ENCODE measurements at places on chromosomes 1 and 21.

- no peak for DNase-seq
Measured at GRCh38 chr1:109266965-109267364, 16.0 kb downstream of the PSRC1 start.

GRCh38 chr1:2199042-2199810 lies 4.7 kb upstream of the FAAP20 start:
- DNase-seq, result peak; percentile 92

DNA sequence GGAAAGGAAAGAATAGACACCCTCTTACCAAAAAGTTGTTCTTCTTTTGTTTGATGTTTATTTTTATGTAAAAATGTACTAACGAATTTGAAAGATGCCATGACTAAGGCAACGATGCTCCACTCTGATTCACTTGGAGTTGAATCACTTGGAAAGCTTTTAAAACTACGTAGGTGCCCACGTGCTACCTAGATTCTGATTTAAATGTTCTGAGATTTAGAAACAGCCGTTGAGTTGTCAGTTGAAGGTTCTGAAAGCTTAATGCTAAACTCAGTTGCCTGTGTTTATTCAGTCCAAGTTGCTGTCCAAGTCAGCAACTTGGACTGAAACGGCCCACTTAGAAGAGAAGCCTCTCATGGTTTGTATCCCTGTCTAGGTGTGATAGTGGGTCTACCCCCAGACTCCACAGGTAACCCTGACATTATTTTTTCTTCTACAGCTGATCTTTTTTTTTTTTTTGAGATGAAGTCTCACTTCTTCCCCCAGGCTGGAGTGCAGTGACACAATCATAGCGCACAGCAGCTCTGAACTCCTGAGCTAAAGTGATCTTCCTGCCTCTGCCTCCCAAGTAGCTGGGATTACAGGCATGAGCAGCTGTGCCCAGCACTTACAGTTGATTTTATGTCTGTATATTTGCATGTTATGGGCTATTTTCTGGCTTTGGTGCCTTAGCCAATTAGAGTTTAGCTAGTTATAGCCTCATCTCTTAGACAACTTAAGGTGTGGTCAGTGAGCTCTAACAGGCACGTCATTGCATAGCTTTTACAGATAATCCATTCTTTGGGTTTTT lies 1.4 kb upstream of the VAMP4 start:
- no peak for DNase-seq

- DNase-seq, result peak; percentile 46
Measured at GRCh38 chr1:10280439-10281350, 70.3 kb downstream of the KIF1B start.

DNA sequence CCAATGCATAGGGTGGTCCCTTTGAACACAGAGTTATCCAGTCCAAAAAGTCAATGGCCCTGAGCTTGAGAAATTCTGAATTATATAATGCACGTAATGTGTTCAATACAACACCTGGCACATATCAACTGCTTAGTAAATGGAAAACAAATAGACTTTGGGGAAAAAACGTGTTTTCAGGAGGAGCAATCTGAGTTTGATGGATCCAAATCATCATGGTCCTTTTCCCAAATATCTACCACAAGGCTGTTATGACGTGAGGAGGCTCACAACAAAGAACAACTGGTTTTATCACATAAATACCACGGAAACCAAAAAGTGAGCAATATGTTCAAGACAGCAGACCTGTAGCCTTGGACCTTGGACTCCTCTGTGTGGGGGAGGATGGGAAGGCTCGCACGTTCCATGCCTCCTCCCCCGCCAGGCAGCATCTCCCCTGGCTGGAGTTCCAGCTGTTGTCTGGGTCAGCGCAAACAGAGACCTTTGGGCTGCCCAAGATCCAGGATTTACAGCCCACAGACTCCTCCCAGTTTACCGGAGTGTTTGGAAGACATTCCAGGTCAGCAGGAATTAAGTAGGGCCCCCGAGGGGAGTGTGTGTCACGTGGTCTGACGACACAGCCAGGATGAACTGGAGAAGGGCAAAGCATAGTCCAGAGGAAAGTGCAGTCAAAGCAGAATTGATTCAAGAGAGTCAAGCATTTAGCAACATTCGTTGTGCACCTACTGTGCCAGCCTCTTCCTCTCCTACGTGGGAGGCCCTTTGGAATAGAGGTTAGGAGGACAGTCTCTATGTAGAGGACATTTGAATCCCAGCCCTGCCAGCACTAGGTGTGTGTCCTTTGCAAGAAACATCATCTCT lies 32.2 kb upstream of the MED18 start:
- DNase-seq, result no peak

Data from activated CD4-positive, alpha-beta T cell treated with anti-CD3 and anti-CD28 coated beads, Interleukin-2, Interleukin-4, amounts not matched to agents 100 ng/mL and 50 ng/mL, durations not matched to agents 16 hours and 8 hours (primary cell).